Mucosa of gallbladder (tissue), 1 donor: ENCODE measurements at places on chromosomes 12 and 14. TPM values are rescaled to one million over a fixed set of nuclear protein-coding genes. Genes with fewer than 3 reads are reported as not detected.

Gene SLC41A2
- total RNA-seq, result 74.6 TPM

DNA sequence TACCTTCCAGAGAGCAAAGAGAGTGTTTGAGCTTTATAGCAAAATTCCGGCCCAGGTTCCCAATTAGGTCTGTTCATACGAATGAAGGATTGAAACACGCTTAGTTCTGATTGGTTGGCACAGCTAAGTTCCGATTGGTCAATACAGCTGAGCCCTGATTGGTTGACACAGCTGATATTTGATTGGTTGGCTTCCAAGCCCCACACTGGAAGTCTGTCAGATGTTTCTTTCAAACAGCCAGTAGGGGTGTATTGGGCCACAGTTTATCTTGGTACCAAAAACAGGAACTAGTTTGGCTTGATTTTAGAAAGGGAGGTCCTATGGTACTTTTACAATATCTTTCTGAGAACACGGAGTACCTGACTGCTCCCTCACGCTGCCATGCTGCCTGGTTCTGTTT is 93.4 kb downstream of the CAND1 start:
- DNase-seq, result no peak

- DNase-seq, result no peak
Measured at GRCh38 chr12:991350-992333, 619 bp downstream of the ERC1 start.

DNA sequence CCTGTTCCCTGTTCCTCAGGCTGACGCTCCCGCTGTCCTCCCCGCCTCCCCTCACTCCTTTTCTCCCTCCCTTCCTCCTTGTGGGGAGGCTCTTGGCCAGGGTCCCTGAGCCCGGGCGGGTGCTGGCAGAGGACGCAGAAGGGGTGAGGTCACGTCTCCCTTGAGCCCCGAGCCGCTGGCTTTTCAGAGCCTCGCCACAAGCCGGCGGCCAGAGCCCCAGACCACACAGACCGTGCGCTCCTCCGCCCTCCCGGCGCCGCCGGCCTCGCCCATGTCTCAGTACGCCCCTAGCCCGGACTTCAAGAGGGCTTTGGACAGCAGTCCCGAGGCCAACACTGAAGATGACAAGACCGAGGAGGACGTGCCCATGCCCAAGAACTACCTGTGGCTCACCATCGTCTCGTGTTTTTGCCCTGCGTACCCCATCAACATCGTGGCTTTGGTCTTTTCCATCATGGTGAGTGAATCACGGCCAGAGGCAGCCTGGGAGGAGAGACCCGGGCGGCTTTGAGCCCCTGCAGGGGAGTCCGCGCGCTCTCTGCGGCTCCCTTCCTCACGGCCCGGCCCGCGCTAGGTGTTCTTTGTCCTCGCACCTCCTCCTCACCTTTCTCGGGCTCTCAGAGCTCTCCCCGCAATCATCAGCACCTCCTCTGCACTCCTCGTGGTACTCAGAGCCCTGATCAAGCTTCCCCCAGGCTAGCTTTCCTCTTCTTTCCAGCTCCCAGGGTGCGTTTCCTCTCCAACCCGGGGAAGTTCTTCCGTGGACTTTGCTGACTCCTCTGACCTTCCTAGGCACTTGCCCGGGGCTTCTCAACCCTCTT is at the start of gene TMEM233:
TSS of gene TMEM233 (plus strand) at position 197 of the 821 bp plus-strand sequence. CDS start at position 272, 75 bp downstream.
- no peak for DNase-seq

GRCh38 chr14:93285044-93285443 is 47.8 kb downstream of the BTBD7 start:
- DNase-seq, result no peak

- DNase-seq, result no peak
Measured at GRCh38 chr12:69898236-69898635, 73.2 kb downstream of the MYRFL start.

GRCh38 chr14:70780396-70781075 is 28.8 kb downstream of the MAP3K9 start:
- DNase-seq, result no peak

DNA sequence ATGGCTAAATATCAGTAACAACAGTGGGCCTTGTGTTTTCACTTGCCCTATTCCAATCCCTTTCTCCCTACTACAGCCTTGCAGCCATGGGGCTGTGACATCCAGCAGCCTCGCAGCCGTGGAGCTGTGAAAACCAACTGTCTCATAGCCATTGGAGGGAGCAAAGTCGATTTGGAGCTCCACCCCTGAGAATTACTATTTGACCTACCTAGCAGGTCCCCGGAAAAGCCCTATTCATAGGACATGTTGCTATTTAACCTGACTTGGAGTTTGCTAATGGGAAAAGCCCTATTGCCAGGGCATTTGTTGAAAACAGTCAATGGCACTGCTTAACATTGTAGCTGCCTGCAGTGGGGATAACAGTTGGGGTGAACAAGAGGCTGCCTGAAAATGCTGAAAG is 33.3 kb downstream of the ERG28 start:
- DNase-seq, result peak; percentile 20
